ENCODE measurements at places on chromosomes 1 and 21.

DNA sequence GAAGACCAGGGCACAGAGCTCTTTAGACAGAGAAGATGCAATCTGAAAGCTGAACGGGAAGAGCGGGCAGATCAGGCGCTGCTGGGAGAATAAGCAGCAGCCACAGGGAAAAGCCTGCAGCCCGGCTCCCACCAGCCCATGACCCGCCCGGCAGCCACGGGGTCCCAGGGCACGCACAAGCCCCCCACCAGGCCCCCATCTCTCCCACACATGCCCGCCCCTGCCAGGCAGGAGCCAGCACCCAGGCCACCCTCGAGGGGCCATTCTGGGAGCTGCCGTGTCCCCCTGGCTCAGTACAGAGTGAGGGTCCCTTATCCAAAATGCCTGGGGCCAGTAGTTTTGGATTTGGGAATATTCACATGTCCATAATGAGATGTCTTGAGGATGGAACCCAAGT is 16.3 kb downstream of the SLC19A1 start:
- no peak for DNase-seq

DNA sequence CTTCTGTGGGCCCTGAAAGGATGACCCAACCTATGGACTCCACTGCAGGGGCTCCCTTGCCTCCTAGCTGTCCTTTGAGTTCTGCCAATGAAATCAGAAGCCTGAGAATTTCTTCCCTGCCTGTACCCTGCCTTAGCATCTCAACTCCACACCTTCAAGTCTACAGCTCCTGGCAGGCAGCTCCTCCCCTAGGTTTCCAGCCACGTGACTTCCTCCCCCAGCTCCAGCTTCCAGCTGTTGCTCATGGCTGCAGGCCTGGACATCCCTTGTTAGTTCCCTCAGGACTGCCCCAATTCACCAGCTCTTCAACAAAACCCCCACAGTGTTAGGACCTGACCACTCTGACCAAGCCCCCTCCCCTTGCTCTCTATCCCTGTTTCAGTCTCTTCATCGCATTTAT is 2.4 kb downstream of the RCAN1 start:
- DNase-seq = no peak

DNA sequence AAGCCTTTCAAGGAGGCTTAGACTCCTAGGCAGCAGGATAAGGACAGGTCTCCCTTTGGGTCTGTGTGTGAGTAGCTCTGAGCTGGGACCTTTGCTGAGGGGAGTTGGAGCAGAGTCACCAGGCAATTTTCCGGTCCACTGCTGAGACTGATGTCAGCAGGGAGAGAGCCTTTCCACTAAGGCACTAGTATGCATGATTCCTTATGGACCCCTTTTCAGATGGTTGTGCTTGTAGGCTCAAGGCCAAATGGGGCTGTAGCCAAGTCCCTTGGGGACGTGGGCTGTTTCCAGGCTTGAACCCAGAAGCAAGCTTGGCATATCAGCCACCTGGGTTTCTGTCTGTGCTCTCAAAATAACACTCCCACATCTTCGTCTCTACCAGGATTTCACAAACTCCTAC is 73.0 kb downstream of the CCDC18 start:
- no peak for DNase-seq

DNA sequence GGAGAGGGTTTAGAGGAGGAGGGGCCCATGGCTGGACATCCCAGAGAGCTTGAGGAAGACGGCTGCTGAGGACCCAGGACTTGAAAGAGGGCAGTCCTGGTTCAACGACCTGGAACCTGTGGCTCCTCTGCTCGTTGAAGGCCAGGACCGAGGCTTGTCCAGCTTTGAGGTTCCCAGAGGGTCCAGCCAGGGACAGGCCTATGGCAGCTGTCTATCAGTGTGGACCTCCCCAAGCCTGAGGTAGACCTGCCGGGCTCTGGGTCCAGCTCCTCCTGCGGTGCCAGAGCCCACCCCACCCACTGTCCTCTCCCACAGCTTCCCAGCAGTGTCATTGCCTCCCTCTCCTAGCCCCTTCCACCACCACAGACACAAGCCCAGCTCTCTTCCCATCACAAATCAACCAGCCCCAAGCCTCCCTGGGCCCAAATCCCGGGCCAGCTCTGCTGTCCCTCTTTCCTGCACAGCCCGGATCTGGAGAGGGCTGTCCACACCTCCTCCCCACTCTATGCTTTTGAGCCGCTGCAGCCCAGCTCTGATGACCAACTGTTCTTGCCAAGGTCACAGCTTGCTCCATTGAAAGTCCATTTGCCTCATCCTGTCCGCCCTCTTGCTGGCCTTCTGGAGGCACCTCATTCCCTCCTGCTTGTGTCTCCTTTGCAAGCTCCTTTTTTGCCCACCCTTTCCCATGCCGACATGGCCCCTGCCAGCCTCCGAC is 48.7 kb upstream of the EDN2 start:
- DNase-seq = no peak

- DNase-seq = no peak
Observed at GRCh38 chr1:240706150-240706935, 94.4 kb upstream of the GREM2 start.

DNA sequence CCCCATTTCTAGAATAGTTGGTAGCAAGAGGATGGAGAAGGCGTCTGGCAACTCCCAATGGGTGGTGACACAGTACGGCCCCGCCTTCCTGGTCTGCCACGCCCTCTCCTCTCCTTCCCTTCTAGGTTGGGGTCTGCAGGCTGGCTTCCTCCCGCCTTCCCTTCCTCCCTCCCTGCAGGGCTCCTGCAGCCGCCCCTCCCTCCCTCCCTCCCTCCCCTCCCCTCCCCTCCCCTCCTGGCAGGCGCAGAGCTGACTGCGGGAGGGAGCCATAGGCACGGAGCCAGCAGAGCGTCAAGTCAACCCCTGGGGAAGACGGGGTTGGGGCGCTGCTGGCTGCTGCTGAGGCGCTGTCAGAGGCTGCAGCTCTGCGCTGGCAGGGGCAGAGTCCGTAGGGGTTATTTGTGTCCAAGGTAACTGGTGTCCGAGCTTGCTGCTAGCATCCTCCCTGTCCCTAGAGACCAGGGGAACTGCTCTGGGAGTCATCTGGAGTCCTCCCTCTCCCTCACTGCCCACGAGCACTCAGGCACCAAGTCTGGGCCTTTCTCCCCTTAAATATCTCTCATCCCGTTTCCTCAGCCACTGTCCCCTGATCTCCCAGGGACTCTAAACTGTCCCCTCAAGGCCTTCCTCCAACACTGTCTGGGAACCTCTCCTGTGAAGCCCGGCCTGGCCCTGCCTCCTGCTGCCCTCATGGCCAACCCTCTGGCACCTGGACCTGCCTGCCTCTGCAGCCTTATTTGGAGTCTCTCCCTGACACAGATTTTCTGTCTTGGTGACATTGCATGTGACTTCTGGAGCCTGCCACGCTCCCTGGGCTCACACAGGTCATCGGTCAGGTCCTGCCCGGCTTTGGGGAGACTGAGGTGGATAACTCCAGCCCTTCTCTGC is 57.4 kb upstream of the ACOT11 start:
- DNase-seq = no peak

- no peak for DNase-seq
Observed at GRCh38 chr1:108009603-108010195, 44.7 kb upstream of the VAV3 start.

GRCh38 chr1:44842862-44843655 is at the start of gene PTCH2:
Gene PTCH2 (minus strand): TSS chr1:44843253. CDS start chr1:44842932, 321 bp downstream.
- DNase-seq = peak; percentile 53

GRCh38 chr1:67710417-67710816 is 25.4 kb downstream of the GADD45A start:
- no peak for DNase-seq

DNA sequence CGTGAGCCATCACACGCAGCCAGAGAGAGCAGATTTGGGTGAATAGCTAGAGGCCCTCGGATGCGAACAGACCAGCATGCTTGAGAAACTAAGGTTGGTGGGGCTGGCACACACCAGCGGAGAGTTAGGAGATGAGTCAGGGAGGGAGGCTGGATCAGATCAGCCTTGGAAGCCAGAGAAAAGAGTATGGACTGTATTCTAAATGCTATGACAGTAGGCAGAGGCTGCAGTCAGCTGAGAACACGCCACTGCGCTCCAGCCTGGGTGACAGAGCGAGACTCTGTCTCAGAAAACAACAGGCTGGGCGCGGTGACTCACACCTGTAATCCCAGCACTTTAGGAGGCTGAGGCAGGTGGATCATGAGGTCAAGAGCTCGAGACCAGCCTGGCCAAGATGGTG is 4.0 kb upstream of the PLEKHM2 start:
- no peak for DNase-seq

- DNase-seq = no peak
Observed at GRCh38 chr1:245200146-245200545, 45.4 kb downstream of the KIF26B start.

- peak; percentile 21 for DNase-seq
Observed at GRCh38 chr1:15027515-15027986, 126.0 kb upstream of the TMEM51 start.

DNA sequence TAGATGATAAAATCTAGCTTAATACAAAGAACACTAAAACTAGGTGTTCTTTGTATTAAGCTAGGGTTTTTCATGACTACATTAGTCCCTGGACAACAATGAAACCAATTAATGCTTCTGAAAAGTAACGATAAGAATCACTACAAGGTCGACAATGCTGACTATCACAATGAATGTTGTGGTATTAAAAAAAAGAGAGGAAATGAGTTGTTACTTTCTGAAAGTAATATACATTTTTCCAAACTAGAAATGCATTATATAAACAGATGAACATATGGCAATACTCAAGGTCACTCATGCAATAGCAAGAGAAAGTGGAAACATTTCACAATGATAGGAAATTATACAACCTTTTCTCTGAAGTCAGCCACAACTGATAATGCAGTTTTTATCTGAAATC is 19.0 kb downstream of the DPH5 start:
- no peak for DNase-seq

DNA sequence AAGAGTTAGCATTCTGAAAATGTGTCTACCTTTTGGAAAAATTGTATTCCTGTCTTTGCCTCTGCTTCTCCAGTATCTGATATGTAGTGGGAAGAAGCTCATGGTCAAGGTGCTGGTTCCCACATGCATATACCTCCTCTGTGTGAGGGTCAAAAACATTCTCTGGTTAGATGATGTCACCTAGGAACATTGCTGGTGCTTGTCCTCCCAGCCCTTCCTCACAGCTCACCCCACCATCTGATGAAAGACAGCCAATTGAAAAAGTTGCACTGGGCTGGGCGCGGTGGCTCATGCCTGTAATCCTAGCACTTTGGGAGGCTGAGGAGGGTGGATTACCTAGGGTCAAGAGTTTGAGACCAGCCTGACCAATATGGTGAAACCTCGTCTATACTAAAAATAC is 154.4 kb downstream of the NR5A2 start:
- no peak for DNase-seq

GRCh38 chr1:191671236-191671635 is 487.0 kb upstream of the RGS18 start:
- no peak for DNase-seq

DNA sequence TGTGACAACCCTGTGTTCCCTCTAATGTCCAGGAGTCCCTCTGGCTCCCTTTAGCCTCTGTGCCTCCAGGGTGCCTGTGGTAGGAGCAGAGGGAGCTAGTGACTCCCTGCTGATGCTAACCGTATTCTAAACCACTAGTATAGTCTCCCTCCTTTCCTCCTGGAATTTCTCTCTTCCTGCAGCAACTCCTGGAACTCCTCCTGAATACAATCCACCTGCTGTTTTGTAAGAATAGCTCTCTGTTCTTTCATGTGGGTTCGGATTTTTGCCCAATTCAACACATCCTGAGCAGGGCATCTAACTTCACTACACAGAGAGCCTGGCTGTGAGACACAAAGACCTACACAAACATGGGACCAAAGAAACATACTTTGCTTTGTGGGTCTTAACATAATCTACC is 107.9 kb downstream of the RUNX1 start:
- DNase-seq = no peak

DNA sequence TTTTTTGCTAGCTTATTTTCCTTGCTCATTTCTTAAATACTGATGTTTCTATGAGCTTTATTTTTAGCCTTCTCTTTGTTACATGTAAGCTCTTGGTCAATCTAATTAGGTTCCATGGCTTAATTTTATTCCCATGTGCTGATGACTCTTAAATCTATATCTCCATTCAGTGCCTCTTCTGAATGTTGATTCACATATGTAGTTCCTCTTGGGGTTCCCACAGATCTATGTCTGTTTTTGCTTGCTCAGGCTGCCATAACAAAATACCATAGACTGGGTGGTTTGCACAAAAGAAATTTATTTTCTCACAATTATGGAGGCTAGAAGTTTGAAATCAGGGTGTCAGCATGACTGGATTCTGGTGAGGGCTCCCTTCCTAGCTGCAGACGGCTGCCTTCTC is 58.3 kb upstream of the PLA2G4A start:
- DNase-seq = no peak

- no peak for DNase-seq
Observed at GRCh38 chr1:36790191-36790590, 244.1 kb downstream of the GRIK3 start.

DNA sequence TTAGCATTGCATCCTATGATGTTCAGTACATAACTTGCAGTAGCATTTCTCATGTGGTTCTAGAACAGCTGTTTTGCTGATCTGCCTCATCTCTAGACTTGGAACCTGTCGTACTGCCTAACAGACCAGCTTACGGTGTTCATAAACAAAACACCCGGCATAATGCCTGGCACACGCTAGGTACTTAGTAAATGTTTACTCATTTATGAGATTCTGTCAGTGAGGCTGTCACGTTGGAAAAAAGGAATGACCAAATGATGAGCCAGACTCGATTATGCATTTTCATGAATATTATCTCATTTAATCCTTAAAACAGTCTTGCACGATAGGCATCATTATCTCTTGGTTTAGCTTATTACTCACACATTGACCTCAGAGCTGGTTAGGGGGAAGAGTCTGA is 46.4 kb downstream of the CACHD1 start:
- DNase-seq = peak; percentile 42

DNA sequence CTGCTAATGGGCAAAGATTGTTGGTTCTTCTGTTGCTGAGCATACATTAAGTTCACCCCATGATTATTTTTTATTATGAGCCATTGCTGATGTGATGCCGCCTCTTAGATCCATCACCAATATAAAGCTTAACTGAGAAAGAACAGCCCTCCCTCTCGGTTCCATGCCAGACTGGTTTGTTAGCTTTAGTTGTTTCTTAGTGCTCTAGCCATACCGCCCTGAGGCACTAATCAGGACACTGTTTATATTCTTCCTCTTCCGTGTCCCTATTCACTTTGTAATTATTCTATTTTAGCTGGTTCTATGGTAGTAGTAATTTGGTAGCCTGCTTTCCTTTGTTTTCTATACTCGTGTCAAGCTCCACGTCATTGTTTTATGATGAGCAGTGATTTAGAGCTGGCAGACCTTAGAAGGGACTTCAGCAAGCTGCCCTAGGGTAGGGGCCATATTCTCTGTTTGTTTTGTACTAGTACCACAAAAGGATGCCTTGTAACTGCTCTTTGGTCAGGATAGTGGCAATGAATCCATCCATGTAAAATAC is 27.3 kb upstream of the PDPN start:
- DNase-seq = no peak

- DNase-seq = no peak
Observed at GRCh38 chr1:81513796-81514354, 286.9 kb upstream of the ADGRL2 start.

- DNase-seq = no peak
Observed at GRCh38 chr1:61110554-61110953, 28.2 kb downstream of the NFIA start.

DNA sequence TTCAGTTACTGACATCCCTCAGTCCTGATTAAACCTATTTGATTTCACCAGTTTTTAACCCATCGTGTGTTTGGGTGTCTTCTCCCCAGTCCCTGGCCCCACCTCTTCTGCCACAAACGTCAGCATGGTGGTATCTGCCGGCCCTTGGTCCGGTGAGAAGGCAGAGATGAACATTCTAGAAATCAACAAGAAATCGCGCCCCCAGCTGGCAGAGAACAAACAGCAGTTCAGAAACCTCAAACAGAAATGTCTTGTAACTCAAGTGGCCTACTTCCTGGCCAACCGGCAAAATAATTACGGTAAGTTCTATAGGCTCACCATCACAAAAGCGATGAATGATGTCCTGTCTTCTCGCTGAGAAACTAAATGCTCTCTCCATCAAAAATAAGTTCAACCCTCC is 28.7 kb downstream of the NBPF3 start:
- no peak for DNase-seq
